Suppressor macrophage treated with lipopolysaccharide for 4 hours (primary cell): ENCODE measurements at places on chromosomes 1 and 21.

- peak; percentile 75 for DNase-seq
Measured at GRCh38 chr21:16330082-16330907, 600.5 kb downstream of the USP25 start.

- DNase-seq = no peak
Measured at GRCh38 chr1:203481196-203481595, 5.6 kb downstream of the PRELP start.

GRCh38 chr1:209344156-209344555, 239.4 kb upstream of the CAMK1G start:
- no peak for DNase-seq

DNA sequence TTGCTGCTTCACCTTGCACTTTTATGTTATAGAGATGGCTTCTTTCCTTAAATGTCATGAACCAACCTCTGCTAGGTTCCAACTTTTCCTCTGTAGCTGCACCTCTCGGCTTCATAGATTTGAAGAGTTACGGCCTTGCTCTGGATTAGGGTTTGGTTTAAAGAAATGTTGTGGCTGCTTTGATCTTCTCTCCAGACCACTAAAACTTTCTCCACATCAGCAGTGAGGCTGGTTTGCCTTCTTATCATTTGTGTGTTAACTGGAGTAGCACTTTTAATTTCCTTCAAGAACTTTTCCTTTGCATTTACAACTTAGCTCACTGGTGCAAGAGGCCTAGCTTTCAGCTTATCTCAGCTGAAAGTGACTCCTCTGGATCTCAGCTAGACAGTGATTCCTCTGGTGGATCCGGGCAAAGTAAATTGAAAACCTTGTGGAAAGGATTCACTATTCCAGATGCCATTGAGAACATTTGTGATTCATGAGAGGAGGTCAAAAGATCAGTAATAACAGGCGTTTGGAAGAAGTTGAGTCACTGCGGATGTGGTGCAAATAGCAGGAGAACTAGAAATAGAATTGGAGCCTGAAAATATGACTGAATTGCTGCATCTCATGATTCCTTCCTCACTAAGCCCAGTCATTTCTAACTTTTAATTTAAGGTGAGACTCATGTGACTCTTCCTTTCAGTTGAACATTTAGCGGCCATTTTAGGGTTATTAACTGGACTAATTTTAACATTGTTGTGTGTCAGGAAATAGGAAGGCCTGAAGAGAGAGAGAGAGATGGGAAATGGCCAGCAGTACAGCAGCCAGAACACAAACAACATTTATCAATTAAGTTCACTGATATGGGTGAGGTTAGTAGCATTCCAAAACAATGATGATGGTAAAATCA, 16.2 kb upstream of the RGS1 start:
- no peak for DNase-seq

DNA sequence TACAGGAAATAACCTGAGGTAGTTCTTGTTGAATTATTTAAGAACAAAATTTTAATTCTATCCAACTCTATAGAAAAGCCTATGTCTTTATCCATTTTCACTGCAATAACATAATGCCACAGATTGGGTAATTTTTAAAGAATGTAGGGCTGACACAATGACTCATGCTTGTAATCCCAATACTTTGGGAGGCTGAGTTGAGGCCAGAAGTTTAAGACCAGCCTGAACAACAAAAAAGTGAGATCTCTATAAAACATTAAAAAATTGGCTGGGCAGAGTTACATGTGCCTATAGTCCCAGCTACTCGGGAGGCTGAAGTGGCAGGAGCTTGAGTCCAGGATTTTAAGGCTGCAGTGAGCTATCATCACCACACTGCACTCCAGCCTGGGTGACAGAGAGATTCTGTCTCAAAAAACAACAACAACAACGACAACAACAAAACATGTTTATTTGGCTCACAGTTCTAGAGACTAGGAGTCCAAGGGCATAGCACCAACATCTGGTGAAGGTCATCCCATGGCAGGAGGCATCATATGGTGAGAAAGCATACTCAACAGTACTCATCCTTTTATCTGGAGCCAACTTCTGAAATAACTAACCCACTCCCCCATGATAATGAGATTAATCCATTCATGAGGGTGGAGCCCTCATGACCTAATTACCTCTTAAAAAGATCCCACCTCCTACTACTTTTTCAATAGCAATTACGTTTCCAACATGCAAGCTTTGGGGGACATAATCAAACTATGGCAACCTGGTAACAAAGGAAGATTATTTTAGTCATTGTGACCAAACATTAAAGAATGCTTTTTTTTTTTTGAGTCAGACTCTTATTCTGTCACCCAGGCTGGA, 59.6 kb downstream of the ABL2 start:
- peak; percentile 55 for DNase-seq

DNA sequence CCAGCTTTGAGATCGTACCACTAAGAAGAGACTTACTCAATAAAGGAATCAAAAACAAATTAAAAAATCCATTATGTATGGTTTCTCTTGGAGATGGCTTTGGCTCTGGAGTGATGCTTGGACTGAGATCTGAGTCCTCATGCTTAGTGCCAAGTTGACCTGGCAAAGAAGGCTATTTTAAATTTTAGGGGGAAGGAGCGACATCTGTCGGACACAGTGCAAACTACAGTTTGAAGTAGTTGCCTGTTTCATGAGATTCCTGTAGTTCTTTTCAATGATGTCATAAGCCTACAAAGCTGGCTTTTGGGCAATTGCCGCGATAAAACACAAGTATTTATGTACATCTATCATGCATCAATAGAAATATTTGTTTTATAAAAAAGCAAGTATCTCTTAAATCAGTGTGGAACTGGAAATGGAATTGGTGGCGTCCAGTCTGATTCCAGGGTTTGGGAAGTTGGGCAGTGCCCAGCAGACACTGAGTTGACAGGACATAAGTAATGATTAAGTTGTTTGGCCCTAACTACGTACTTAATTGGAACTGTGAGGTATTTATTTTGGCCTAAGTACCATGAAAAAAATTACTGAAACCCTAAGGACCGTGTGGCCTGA, 50.0 kb downstream of the TBCE start:
- DNase-seq = peak; percentile 72

DNA sequence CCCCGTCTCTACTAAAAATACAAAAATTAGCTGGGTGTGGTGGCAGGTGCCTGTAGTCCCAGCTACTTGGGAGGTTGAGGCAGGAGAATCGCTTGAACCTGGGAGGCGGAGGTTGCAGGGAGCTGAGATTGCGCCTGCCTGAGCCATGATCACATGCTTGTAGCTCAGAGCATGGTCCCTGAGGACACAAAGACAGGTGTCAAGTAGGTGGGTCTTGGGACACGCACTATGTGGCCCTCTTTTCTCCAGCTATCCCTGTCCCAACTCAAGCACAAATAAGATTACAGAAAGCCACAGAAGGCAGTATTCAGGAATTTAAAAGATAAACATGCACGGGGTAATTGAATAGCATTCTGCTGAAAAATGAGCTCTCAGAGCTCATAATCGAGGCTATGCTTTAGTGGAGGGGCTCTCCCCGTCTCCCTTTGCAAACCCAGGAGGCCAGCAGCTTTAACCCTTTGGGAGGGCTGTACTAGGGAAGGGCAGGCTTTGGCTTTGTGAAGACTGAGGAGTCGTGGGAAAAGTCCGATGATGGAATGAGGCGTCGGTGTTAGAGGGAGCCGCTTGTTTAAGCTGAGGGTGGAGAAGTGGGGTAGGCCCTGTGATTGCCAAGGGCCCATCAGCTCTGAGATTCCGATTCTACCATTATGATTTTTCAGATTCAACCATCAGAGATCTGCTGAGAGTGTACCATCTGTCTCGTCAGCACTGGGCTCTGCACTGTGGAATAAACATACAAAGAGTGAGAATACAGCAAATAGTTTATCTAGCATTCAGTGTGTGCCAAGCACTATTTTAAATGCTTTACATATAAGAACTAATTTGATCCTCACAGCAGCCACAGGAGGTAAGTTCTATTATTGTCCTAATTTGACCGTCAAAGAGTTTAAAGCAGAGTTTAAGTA, 59.7 kb upstream of the CD34 start:
- DNase-seq = no peak

DNA sequence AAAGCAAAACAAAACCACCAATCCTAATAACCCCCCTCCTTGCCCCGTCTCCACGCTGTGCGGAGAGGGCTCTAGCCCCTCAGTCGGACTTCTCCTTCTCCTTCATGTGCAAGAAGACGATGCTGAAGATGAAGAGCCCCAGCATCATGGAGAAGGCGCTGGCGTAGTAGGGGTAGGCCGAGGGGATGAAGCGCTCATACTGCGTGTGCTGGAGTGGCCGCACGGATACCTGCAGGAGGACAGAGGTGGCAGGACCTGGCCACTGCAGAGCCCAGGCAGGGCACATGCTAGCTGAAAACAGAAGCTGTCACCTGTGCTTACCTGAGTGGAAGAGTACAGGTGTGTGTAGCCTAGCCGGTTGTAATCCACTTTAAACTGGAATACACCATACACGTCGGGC, 8.9 kb downstream of the DDOST start:
- DNase-seq = no peak

DNA sequence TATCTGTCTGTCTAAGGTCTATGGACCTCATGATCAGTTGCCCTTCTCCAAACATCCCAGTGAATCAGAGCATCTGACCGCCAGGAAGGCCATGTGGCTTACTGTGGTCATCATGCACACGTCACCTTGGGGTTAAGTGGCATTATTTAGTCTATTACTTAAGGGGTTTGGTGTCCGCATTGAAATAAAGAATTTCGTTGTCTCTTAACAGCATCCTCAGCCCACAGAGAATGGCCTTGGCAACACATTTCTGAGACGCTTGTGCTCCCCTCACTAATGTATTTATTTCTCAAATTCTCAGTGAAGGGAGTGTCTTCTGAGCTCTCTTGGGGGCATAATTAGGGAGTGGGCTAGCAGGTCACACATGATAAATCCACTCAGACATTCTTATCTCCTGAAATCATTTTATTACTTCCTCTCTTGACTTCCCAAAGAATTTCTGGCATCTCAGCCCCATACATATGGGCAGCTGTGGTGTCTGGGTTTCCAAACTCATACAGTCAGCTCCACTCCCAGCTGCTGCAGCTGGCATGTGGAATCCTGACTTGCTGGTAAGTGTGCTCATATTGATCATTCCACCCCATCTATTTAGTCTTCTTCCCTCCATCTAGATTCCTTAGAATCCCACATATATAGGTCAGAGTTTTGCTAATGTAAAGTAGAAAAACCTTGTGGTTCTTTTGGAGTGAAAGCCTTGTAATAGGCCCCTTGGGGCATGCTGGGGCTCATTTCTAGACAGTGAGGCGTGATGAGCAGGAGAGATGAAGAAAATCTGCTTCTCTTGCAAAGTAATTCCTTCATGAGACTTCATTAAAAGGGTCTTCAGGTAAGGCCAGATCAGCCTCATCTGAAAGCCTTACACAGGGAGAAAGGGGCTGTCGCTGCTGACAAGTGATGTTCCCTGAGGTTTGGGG, 110.5 kb downstream of the HHAT start:
- no peak for DNase-seq

DNA sequence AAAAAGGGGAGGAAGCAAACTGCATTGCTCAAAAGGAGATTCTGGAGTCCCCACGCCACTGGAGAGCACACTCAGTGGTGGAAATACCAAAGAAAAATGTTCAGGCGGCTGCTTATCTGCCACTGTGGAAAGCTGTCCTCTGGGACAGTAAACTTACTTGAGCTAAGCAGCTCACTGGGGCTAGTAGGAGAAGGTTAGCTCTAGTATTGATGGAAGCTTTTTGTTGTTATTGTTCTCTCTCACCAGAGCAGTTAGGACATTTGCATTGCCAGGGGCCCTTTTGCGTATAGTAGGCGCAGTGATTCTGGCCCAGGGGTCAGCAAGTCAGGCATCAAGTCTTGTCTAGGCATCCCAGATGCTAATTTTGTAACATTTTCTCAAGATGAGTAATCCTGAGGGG, 15.6 kb downstream of the BACE2 start:
- DNase-seq = no peak

- peak; percentile 86 for DNase-seq
Measured at GRCh38 chr1:205313563-205314308, 7.8 kb downstream of the NUAK2 start.

- no peak for DNase-seq
Measured at GRCh38 chr1:4960336-4960735, 305.9 kb downstream of the AJAP1 start.

DNA sequence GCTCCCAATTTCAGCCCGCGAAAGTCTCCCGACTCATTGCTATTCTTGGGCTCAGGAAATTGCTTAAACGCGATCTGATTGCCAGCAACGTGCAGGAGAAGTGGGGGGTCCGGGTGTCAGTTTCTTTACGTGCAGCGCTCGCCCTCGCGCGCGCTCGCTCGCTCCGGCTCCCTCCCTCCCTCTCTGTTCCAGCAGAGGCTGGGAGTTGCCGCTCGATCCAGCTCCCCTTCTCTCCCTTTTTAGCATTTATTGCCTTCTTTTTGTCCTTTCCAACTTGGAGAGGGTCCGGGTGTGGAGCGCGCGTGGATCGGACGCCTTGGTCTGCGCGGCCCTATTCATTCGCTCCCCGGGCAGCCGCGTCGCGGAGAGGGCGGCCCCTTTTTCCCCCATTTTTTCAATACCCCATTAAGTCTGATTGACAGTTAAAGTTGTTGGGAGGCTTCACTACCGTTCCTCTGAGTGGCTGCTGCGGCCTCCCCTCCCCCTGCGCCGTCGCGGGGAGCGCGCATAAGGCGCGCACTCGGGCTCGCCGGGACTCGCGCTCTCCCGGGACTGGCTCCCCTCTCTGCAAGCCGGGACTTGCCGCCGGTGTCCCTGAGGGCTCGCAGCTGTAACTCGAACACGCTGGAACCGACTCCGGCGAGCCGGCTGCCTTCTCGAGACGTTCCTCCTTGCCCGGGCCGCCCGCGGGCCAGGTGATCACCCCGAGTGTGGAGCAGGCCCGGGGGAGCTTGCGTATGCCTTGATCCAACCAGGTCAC, at the start of gene DHRS3:
Gene DHRS3 (minus strand): TSS at position 310 of the 760 bp plus-strand sequence. CDS start 862 bp downstream, outside the sequence.
- peak; percentile 49 for DNase-seq

DNA sequence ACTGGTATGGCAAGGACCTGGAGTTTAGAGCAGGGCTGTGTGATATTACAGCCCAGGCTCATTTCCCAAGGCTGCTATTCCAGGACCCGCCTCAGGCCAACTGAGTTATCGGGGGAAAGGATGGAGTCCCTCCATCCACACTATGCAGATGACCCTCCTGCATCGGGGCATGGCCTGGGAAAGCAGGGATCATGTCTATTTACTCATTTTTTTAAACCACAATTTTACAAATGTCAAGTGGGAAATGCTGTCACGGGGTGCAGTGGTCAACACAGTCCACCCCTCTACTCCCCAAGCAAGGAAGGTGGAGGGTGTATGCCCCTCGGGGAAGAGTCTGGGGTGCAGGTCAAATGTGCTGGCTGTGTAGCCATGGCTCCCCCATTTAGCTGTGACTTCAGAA, 6.1 kb upstream of the CLEC20A start:
- DNase-seq = no peak

GRCh38 chr1:35554266-35555211, 2.7 kb downstream of the KIAA0319L start:
- DNase-seq = no peak

- no peak for DNase-seq
Measured at GRCh38 chr1:22772014-22772413, 61.4 kb downstream of the EPHB2 start.

DNA sequence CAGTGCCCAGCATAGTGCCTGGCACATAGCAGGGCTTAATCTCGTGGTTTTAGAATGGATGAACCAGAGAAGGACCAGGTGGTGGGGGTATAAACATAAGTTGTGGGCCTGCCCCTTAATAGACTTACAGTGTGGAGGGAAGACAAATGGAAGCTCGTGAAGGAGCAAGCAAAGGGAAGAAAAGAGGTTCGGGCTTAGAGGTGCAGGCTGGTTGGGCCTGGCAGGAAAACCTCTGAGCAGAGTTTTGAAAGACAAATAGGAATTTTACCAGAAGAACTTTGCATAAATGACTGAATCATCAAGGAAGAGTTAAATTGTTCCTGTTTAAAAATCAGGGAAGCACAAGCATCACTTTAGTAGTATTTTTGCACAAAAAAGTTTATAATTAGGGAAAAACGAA, 4.5 kb downstream of the RHOU start:
- no peak for DNase-seq
